Right lung (tissue), 10 donors: ENCODE measurements at places on chromosomes 1 and 21. TPM values are rescaled to one million over a fixed set of nuclear protein-coding genes. Genes with fewer than 3 reads are reported as not detected.
A peak's percentile ranks its signal among the peaks of the same experiment; 100 is the strongest.

GRCh38 chr1:32525053-32525452 lies 14.2 kb upstream of the ZBTB8A start:
- DNase-seq, result no peak

GRCh38 chr1:54850069-54850730 lies 36.8 kb downstream of the DHCR24 start:
- DNase-seq, result no peak

- DNase-seq, result no peak
These were observed 9.9 kb downstream of the AMPD2 start for GRCh38 chr1:109629372-109630030.

DNA sequence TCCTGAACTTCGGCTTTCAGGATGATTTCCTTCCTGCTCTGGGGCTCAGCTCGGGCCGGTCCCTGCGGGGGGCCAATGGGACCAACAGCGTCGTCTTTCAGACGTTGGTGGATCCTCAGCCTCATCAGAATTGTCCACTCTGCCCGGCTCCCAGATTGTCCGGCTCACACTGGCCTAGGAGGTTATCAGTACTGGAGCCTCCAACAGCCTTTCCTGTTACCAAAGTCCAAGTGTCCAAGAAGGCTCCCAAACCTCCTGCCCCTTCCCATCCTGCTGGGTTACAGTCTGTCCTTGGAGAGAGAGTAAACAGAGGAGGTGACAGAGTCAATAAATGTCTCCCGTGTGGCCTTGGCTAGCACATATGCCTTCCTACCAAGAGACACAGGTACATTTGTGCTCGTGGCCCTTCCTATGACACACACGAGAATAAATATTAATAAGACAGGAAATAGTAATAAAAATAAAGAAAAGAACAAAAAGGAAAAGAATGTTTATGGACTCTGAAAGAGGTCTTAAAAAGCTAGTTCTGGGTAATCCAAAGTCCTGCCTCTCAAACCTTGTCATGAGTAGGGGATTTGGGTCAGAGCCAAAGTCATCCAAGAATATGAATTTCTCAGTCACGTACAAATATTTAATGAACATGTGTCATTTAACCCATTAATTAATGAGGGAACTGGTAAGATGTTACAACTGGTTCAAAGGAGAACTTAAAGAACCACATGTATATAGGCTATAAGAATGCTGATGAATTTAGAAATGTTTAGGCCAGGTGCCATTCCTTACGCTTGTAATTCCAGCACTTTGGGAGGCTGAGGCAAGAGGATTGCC lies 80.8 kb upstream of the SLC2A1 start:
- DNase-seq, result no peak

GRCh38 chr1:65952696-65953095 lies 160.0 kb downstream of the PDE4B start:
- no peak for DNase-seq

GRCh38 chr1:180935326-180936109 lies 22.8 kb downstream of the KIAA1614 start:
- DNase-seq, result no peak

DNA sequence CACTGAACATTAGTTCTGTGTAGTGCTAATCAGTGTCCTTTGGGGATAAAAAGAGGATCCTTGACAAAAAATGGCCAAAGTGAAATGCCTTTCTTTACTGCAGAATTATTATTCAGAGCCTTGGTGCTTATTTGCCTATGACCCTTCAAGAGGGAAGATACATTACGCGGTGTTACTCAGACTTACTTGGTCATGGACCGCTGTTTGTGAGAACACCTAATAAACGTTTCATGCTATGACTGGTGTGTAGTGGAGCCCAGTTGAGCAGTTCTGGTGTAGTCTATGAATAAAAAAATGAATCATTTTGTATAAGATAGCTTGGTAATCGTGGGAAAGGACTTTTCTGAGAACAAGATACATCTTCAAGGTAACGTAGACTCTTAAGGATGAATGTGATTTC lies 8.3 kb downstream of the NFYC start:
- no peak for DNase-seq

GRCh38 chr1:57989877-57990276 lies 556.6 kb downstream of the OMA1 start:
- no peak for DNase-seq

- DNase-seq, result no peak
These were observed at the start of the genes LEPR and LEPROT for GRCh38 chr1:65420590-65421350. LEPR (plus strand) TSS chr1:65420668; CDS start chr1:65565566, 144,898 bp downstream. LEPROT (plus strand) TSS chr1:65420668; CDS start chr1:65420725, 57 bp downstream.

DNA sequence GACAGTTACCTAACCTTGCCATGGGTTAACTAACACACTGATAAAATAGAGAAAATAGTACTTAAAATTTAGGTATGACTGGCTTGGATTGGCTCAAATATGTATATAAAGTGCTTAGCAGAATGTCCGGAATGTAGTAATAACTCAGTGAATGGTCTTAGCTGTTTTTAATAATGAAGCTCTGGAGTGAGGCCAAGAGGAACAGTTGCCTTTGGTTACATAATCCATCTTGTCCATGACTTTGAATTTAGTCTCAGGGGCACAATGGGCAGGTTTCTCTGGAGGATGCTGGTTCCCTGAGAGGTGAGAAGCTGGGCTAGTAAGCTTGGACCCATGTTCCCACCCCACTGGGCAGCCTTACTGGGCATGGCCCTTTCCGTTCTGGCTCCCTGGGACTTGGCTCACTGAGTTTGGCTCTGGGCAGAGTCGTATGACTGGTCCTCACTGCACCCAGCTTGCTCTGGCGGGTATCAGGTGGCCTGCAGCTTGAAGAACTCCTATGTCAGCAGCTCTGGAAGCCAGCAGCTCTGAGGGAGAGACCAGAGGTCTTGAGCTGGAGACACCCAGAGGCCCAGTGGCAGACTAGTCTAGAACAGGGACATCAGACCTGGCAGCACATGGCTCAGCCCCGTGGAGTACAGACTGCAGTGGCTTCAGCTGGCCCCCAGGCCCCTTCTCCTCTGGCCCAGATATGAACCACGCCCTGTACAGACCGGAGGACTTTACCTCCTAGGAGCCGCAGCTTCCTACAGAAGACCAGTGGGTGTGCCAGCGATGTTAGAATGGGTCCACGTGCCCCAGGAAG lies 40.4 kb downstream of the TENT5C start:
- no peak for DNase-seq

DNA sequence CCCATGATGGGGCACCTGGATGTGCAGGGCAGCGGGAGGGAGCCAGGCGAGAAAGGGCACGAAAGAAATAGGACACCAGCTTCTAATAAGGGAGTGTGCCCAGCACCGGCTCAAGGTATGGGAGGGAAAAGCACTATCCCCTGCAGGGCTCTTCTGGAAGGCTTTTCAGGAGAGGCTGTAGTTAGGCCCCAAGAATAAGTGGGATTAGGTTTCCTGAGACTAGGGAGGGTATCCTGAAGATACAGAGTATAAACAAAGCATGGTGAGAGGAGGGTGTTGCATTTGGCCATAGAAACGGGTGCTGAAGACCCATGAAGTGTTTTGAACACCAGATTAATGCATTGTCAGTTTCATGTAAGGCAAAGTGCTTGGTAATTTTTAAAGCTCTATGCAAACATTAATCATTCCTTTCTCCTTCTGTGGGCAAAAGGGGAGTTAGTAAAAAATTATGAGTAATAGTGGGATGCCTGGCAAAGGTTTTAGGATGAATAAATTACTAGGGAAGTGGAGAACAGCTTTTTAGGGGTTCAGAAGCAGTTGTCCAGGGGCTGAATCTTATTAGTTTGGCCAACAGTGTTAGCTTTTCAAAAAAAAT lies 74.0 kb downstream of the SYT6 start:
- DNase-seq, result no peak

GRCh38 chr1:89576013-89576412 lies 51.4 kb downstream of the LRRC8B start:
- no peak for DNase-seq

- DNase-seq, result peak; percentile 66
These were observed 7.5 kb downstream of the PRXL2B start for GRCh38 chr1:2594001-2594640.

- DNase-seq, result no peak
These were observed 770 bp downstream of the NTNG1 start for GRCh38 chr1:107141491-107142126.

- no peak for DNase-seq
These were observed 19.2 kb upstream of the DEPDC1 start for GRCh38 chr1:68516066-68516465.

DNA sequence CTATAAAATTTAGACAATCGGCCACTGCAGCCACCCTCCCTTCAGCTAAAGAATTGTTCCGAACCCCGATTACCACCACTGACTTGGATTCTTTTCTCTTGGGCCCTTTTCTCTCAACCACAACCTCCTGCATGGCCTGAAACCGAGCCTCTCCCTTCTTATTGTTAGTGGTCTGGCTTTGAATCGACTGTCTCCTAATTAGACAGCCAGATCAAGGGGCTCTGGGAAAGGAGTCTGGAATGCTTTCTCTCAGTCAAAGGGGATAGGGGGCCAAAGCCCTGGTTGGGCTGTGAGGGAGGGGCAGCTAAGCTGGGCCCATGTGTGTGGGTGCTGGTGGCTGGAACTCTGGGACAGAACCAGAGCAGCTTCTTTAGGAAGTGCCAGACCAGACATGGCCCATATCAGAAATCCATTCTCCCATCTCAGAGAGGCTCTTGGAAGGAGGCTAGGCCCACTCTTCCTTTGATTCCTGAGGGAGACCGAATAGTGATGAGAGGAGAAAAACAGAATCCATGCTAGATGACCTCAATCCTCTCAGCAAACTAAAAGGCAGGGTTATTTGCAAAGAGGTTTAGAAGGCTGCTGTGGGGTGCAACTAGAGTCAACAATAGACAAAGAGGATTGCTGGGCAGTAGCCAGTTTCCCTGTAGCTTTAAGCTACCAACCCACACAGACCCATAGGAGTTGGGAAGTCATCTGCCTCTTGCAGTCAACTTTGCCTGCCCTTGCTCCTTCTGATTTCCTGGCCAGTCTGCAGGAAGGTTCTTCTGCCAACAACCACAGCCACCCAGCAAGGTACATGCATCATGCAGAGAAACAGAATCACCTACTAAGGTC lies 117.6 kb downstream of the AK5 start:
- DNase-seq, result no peak

DNA sequence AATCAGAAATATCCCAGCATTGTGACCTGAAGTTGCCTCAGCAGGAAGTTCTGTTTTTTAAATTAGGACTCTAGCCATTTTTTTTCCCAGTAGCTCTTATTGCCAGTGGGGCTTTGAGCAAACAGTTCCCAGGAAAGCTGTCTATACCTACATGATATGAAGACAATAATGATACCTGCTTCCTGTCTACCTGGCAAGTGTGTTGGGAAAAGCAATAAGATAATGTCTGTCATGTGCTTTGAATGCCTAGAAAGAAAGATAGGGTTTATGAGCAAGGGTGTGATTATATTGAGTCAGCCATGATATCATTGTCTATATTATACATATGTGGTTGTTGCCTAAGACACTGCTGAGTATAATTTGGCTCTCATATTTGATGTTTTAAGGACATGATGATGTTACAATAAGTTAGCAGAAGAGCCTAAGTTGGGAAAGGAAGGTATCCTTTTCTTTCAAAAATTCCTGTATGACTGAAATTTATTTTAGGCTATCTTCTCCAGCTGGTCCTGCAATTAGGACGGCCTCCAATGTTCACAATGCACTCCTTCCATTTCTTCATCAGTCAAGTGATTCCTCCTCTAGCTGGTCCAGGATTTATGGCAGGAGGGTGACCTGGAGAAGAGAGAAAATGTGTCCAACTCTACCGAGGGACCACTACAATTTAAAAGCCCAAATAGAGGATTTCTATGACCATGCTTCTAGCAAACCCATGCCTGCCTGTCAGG lies 99.6 kb upstream of the CDC42BPA start:
- no peak for DNase-seq

DNA sequence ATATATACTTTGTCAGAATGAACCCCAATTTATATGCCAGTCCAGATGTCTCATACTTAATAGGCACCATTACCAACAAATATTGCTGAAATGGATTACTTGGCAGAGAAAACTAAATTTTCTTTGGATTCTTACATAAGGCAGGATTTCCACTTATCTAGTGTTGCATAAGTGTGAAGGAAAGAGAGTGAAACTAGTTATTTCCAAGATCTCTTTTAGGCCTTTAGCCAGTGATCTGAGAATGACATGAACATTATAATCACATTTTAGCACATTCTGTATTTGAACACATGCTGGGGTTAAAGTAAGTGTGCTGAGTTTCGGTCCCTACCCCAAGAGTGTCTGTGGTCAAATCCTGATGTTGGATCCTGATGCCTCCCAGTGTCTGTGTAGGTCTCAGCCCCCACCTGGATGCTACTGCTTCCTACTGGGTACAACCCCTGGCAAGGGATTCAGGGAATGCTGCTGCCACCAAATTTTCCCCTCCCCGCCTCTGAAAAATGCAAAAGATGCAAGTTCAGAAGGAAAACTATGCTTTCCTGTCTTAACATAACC lies 11.2 kb downstream of the DDAH1 start:
- DNase-seq, result no peak

DNA sequence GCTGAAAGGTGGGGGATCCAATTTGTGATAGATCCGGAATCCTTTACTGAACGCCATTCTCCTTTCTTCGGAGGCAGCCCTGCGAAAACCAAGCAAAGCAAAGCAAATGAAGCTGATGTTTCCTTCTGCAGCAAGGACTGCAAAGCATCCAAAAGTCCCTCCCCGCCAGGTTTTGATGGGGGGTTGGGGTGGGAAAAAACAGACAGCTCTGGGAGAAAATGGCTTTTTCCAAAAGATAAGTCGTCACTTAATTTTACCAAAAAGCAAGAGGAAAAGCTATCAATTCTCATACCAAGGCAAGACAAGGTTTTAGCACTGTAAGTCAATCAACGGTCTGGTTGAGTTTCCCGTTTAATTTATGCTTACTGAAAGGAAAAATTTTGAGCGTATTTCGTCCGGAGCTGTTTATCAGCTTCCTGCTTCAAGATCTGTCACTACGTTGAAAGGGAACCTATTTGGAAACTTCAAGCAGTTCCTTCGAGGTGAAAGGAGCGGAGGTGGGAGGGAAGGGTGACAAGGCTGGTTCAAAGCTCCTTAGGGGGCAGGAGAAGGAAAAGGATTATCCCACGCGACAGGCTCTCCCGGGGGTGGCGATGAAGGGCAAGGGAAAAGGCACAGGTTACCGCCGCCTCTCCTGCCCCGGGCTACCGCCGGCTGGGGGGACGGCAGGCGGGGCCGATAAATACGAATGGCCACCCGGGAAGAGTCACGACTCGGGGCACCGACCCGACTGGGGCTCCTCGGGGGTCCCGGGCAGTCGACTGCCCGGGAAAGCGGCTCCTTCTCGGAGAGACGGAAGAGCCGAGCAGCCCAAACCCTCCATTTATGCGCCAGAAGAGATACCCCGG lies 750 bp downstream of the SYNJ1 start:
- peak; percentile 35 for DNase-seq

DNA sequence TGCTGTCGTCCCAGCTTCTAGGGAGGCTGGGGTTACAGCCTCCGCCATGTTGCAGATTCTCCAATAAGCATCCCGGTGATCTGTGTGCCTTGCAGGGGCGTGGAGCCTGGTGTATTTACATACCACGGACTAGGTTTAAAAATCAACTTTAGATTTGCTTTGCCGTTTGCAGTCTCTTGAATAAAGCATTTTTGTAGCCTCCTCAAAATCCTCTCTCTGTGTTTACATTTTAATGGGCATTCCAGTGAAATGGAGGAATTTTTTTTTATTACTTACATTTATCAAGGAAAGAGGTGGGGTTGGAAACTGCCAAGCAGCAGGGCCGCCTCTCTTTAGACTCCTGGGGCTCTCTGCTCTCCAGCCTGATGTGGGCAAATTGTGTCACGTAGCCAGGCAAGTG lies 437.5 kb upstream of the VAMP3 start:
- no peak for DNase-seq

The LCE6A gene
- not detected for polyA plus RNA-seq

The ELF3 gene
- polyA plus RNA-seq, result 63.4 TPM

The MAP3K6 gene
- polyA plus RNA-seq, result 18.9 TPM

The SLC26A9 gene
- polyA plus RNA-seq, result 4.5 TPM

The INAVA gene
- polyA plus RNA-seq, result 23.7 TPM

The CELA3A gene
- polyA plus RNA-seq, result not detected

The IL12RB2 gene
- 1.2 TPM for polyA plus RNA-seq

The REN gene
- polyA plus RNA-seq, result 0.21 TPM

The DNAJC6 gene
- 2.3 TPM for polyA plus RNA-seq
